ENCODE measurements at places on chromosomes 4 and X.

DNA sequence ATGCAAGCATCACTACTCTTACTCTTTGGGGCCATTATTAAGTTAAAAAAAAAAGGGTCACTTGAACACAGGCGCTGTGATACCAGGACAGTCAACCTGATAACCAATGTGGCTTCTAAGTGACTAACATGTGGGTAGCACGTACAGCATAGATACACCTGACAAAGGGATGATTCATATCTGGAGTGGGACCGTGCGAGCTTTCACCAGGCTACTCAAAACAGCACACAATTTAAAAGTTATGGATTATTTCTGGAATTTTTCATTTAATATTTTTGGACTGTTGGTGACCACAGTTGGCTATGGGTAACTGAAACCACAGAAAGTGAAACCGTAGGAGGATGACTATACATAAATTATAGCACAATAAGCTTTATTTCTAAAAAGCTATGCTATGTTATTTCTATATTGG lies 113.8 kb upstream of the STIM2 start:
- no peak for DNase-seq

DNA sequence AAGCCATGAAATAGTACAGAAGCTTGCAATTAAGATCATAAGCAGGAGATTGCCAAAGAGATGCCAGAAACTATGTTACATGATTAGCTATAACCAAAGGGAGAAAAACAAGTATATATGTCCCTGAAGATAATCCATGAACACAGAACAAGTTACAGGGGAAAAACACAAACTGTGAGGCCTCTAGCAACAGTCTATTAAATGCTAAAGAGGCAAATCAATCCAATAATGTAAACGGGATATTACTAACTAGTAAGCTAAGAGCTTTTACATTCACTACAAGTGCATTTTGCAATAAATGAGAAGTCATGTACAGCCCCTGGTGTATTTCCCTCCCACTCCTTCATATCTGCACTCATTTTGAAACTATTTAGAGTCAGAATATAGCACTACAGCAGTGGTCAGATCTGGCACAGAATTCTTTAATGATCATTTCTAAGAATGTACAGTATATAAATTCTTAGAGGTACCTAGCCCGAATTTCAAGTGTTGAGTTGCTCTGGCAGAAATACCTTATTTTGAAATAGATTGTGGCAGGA lies 449.8 kb upstream of the SMIM31 start:
- no peak for DNase-seq

DNA sequence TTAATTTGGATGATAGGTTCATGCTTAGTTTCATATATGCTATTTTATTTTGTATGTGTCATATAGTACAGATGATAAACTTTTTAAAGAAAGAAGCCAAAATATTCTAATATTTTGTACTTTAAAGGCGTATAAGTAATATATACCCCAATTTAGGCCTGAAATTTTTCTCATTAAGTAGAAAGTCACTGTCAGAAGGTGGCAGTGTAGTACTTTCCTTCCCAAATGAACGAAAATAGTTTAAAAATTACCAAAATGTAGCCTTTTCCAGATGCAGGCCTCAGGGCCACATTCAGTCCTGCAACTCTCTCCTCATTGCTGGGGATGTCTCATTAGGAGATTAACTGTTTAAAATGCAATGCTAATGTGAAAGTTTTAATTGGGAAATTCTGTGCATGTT lies 1263.6 kb downstream of the C4orf33 start:
- no peak for DNase-seq

- DNase-seq, result no peak
These were observed 1067.7 kb upstream of the PABPC4L start for GRCh38 chr4:135269125-135269890.

DNA sequence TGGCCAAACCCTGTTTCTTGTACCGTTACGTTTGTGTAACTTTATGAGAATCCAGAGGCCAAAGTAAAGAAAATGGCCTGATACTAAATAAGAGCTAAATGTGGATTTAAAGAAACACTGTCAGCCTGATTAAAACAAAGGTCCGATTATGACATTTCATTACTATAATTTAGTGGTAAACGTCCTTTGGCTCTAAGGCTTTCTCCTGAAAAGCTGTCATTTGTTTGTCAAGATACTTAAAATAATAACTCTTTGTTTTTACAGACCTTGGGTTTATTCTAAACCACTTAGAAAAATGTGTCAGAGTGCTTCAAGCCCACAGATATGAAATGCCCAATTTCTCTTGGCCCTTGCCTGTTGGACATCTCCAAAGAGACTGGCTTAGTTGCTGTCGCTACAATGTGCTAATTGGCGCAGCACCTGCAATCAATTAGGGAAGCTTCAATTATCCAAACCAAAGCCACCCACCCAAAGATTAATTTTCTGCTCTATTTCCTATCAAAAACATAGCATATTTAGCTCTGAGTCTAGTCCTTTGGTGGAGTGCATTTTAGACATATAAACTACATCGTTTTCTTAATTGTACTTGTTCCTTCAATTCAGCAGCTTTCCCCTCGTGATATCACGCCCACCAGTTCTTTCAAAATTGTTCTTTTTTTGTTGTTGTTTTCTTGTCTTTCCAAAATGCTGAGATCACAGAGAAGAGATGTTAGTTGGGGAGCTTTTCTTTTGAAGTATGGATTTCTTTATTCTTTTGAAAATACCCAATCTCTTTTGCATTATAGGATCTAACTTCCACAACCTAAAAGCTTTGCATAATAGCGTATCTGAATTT lies 13.6 kb downstream of the SMIM20 start:
- DNase-seq, result no peak
